ENCODE measurements at places on chromosomes 5 and 9. TPM values are rescaled to one million over a fixed set of nuclear protein-coding genes. Genes with fewer than 3 reads are reported as not detected.

- H3K36me3 ChIP-seq: no peaks in the 10 kb centered on the region
- H3K27ac ChIP-seq: no peak overlapping the region
- no peak for DNase-seq
- peaks cover 1% of the 10 kb centered on the region for H3K27me3 ChIP-seq
- no peak overlapping the region for H3K4me3 ChIP-seq
- no peaks in the 10 kb centered on the region for H3K4me1 ChIP-seq
Observed at GRCh38 chr5:168848569-168848968, 269.4 kb upstream of the PANK3 start.

GRCh38 chr5:176670449-176670848 is 23.2 kb downstream of the TSPAN17 start:
- no peaks in the 10 kb centered on the region for H3K4me1 ChIP-seq

- no peaks in the 10 kb centered on the region for H3K27me3 ChIP-seq
- no peak overlapping the region for H3K27ac ChIP-seq
- DNase-seq: no peak
- H3K4me3 ChIP-seq: no peak overlapping the region
- H3K4me1 ChIP-seq: peaks cover 11% of the 10 kb centered on the region
Observed at GRCh38 chr5:52844885-52845284, 57.2 kb downstream of the ITGA1 start.

- H3K27ac ChIP-seq: no peak overlapping the region
- H3K36me3 ChIP-seq: peaks cover 3% of the 10 kb centered on the region
- H3K4me1 ChIP-seq: peaks cover 53% of the 10 kb centered on the region
- no peak overlapping the region for H3K4me3 ChIP-seq
- peaks cover 9% of the 10 kb centered on the region for H3K27me3 ChIP-seq
Observed at GRCh38 chr5:79510638-79511037, 3.3 kb downstream of the HOMER1 start.

DNA sequence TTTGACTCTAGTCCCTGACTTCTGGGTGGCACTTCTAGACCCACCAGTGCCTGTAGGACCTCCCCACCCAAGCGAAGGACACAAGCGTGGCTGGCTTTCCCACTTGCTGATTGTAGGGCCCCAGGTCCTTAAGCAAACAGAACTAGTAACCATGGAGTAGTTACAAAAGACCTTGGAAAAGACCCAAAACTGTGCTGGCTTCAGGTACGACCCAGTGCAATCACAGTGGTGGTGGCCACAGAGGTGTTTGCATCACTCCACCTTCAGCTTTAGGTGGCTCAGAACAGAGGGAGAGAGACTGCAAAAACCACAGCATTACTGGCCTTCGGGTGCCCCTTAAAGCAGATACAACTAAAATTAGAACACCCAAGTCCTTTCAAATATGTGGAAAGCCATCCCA is 52.9 kb downstream of the SLCO4C1 start:
- H3K4me3 ChIP-seq: no peak overlapping the region
- no peaks in the 10 kb centered on the region for H3K36me3 ChIP-seq
- no peaks in the 10 kb centered on the region for H3K27me3 ChIP-seq
- no peaks in the 10 kb centered on the region for H3K4me1 ChIP-seq
- H3K27ac ChIP-seq: no peak overlapping the region

The GCNT1 gene
- 33.7 TPM for total RNA-seq

DNA sequence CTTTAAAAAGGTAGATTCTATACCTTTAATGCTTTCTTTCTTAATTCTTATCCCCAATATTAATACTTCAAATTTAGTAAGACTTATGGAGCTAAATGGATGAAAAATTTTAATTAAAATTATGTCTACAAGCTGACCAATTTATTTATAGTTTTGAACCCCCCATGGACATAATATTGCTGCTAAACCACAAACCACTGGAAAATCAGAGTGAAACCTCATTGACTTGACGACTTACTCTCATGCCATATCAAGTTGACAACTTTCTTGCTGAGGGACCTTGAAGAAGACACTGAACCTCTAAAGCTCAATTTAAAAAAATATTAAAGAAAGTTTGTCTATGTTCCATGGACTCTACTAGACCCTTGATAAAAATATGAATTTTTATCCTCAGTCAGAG is 653.7 kb downstream of the TLE1 start:
- H3K27ac ChIP-seq: no peak overlapping the region
- H3K27me3 ChIP-seq: peaks cover 2% of the 10 kb centered on the region
- no peak for DNase-seq
- no peaks in the 10 kb centered on the region for H3K36me3 ChIP-seq

- no peaks in the 10 kb centered on the region for H3K36me3 ChIP-seq
- H3K27ac ChIP-seq: no peak overlapping the region
- DNase-seq: no peak
- no peaks in the 10 kb centered on the region for H3K27me3 ChIP-seq
Observed at GRCh38 chr9:84970432-84970831, 300.9 kb downstream of the NTRK2 start.

The PRRT1B gene
- not detected for total RNA-seq

DNA sequence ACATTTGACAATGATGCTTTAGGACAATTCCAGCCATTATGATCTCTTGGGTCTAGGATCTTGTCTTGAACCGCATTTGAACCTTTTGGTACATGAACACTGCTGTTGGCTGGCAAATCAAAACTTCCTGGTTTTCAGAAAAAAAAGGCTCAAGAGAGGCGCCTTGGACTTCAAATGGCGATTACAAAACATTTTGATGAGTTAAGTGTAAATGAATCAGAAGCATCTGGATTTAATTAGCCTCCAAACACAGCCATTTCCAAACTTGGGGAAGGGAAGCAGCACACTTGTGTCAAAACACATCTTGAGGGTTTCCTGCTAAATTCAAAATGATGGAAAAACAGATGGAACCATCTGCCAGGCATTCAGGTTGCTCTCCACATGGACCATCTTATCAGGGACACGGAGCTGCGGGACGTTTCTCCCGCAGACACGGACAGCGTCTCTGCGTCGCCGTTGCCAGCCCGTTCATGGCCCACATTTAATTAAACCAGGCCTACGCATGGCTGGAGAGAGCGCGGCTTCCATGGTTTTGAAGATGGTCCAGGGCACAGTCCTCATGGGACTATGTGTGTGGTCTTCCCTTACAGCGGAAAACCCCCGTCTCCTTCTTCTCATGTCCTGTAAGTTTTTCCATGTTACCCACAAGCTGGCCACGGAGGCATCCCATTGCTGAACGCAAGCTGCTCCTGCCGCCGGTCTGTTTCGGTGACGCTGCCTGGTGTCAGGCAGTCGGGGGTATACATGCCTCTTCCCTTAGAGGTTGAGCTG is 55.8 kb upstream of the PTCH1 start:
- H3K4me1 ChIP-seq: peaks cover 23% of the 10 kb centered on the region
- H3K27me3 ChIP-seq: peaks cover 18% of the 10 kb centered on the region
- no peaks in the 10 kb centered on the region for H3K36me3 ChIP-seq
- DNase-seq: no peak
- H3K4me3 ChIP-seq: no peak overlapping the region

DNA sequence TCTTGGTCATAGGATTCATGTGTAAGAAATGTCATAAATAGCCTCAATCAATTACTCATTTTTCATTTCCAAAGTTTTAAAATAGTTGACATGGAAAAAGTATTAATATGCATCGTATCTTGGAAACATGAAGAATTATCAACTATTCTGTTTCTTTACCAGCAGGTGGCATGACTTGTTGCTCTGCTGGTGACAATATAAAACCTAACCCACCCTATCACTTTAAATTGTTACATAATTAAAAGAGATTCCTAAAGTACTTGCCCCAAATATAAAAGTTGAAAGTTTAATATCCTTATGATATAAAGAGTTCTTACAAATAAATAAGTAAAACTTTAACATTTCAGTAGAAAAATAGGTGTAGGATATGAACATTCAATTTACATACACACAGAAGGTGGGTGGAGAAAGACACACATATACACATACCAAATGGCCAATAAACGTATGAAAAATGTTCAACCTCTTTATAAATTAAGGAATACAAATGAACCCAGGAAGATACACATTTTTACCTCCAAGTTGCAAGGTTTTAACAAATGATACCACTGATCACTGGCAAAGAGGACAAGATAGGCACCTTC is 30.6 kb downstream of the MAP1B start:
- no peak overlapping the region for H3K27ac ChIP-seq
- no peak overlapping the region for H3K4me3 ChIP-seq
- H3K36me3 ChIP-seq: peaks cover 14% of the 10 kb centered on the region
- H3K27me3 ChIP-seq: peaks cover 2% of the 10 kb centered on the region

The GPX8 gene
- 40.9 TPM for total RNA-seq

The ITGA1 gene
- total RNA-seq: 33.5 TPM

- H3K4me1 ChIP-seq: no peaks in the 10 kb centered on the region
- H3K4me3 ChIP-seq: no peak overlapping the region
- peak; percentile 45 for DNase-seq
- no peaks in the 10 kb centered on the region for H3K27me3 ChIP-seq
- H3K27ac ChIP-seq: no peak overlapping the region
Observed at GRCh38 chr5:53262348-53262970, 152.9 kb upstream of the MOCS2 start.

DNA sequence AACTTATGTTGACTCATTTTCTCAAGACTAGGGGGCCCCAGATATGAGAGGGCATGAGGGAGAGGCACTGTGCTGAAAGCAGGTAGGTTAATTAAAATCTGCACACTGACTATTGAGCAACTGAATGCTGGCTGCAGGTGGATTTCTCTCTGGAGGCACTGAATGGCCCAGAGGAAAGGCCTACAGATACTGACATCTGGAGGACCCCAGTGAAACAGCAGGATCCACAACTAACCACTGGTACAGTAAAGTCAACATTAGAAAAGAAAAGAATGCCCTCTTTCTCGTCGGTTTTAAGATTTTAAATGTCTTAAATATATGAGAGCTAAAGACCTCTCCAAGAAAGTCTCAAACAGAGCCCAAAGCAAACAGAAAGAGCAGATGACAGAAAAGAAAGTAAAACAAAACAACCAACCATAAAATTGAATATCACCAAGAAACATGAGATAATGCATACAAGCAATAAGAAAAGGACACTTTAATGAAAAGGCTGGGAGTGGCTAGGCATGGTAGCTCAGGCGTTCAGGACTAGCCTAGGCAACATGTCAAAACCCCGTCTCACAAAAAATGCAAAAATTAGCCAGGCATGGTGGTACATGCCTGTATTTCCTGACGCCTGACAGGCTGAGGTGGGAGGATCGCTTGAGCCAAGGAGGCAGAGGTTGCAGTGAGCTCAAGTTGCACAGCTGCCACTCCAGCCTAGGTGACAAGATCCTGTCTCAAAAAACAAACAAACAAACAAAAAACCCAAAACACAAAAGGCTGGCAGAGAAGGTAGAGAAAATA is 43.3 kb downstream of the PUM3 start:
- H3K36me3 ChIP-seq: peaks cover 28% of the 10 kb centered on the region
- peak; percentile 8 for DNase-seq
- peaks cover 13% of the 10 kb centered on the region for H3K4me1 ChIP-seq
- no peak overlapping the region for H3K4me3 ChIP-seq
- peaks cover 2% of the 10 kb centered on the region for H3K27me3 ChIP-seq

The IFNK gene
- not detected for total RNA-seq

The ITK gene
- total RNA-seq: not detected

The LRRC19 gene
- not detected for total RNA-seq

DNA sequence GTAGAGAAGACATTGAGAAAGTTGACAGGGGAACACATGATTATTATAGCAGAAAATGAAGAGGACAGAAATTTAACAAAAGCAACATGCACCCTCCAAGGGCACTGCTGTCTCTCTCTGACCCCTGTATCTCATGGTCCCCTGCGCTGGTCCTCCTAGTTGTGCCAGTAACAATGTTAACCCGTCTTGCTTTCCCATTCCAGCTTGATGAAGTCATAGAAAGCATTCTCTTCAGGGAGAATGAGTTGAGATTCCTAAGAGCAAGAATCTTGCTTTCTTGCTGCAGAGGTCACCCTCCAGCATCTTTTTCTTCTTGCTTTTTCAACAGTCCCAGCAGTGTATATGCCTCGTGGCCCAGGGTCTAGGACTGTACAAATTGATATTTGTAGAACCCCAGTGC is 279.6 kb upstream of the ADAMTSL1 start:
- H3K4me1 ChIP-seq: no peaks in the 10 kb centered on the region
- no peaks in the 10 kb centered on the region for H3K36me3 ChIP-seq
- no peak overlapping the region for H3K4me3 ChIP-seq
- no peaks in the 10 kb centered on the region for H3K27me3 ChIP-seq
- no peak for DNase-seq

DNA sequence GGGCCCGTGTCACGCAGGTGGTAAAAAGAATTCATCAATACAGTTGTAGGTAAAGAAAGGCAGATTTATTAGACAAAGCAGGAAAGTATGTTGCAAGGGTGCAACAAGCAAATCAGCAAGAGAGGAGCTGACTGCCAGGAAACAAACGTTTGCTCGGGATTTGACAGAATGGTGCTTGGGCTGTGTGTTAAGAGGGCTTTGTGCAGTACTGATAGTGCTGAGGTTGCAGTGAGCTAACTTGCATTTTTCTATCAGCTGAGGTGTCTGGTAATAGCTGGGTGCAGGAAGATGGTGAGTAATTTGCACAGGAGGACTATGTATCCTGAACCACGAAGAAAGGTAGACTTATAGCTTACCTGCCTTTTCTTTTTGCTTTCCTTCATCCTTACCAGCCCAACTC is 3.9 kb upstream of the RARS1 start:
- peaks cover 10% of the 10 kb centered on the region for H3K4me1 ChIP-seq
- H3K36me3 ChIP-seq: peaks cover 4% of the 10 kb centered on the region
- no peak overlapping the region for H3K27ac ChIP-seq
- no peak for DNase-seq

DNA sequence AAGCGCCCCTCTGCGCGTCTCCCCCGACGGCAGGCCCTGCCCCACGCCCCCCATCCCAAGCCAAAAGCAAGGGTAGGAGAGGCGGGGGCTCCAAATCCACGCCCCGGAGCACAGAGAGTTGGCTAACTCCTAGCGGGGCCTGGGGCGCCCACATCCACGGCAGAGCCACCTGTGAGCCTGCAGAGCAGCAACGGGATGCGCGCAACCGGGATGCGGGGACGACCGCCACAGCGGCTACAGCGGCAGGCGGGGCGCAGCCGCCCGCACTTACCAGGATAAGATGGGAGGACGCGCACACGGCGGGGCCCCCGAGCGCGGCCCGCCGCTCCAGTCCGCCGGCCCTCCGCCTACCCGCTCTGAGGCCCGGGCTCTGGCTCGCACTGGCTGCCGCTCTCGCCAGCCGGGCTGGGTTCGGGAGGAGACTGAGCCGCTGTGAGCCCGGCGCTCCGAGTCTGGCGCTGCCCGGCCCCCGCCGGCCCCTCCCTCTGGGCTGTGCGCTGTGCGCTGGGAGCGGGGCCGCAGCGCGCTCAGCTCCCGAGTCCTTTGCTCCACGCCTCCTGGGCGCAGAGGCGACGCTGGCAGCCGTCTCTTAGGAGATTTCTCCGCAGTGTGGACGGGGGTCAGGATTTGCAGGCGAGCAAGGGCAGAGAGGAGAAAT is at the start of gene SLC24A2:
SLC24A2 (minus strand) TSS at position 424 of the 658 bp plus-strand sequence.
- peaks cover 6% of the 10 kb centered on the region for H3K27me3 ChIP-seq
- no peak within 1 kb of the TSS for H3K27ac ChIP-seq
- peak; percentile 37 for DNase-seq
- H3K36me3 ChIP-seq: no peaks in the 10 kb centered on the region
- peak within 1 kb of the TSS; percentile 83 for H3K4me3 ChIP-seq
- H3K4me1 ChIP-seq: peaks cover 5% of the 10 kb centered on the region

The TEX48 gene
- total RNA-seq: not detected

The MIGA2 gene
- 32.9 TPM for total RNA-seq

The MAP1B gene
- total RNA-seq: 251 TPM

- no peaks in the 10 kb centered on the region for H3K4me1 ChIP-seq
- H3K27ac ChIP-seq: no peak overlapping the region
- no peak overlapping the region for H3K4me3 ChIP-seq
- no peaks in the 10 kb centered on the region for H3K36me3 ChIP-seq
- peaks cover 1% of the 10 kb centered on the region for H3K27me3 ChIP-seq
Observed at GRCh38 chr9:86116425-86116824, 17.1 kb upstream of the GOLM1 start.

All from endothelial cell (in vitro differentiated cells).